Inflammatory macrophage treated with lipopolysaccharide for 1 hour (primary cell): ENCODE measurements at places on chromosomes 11 and 22.

DNA sequence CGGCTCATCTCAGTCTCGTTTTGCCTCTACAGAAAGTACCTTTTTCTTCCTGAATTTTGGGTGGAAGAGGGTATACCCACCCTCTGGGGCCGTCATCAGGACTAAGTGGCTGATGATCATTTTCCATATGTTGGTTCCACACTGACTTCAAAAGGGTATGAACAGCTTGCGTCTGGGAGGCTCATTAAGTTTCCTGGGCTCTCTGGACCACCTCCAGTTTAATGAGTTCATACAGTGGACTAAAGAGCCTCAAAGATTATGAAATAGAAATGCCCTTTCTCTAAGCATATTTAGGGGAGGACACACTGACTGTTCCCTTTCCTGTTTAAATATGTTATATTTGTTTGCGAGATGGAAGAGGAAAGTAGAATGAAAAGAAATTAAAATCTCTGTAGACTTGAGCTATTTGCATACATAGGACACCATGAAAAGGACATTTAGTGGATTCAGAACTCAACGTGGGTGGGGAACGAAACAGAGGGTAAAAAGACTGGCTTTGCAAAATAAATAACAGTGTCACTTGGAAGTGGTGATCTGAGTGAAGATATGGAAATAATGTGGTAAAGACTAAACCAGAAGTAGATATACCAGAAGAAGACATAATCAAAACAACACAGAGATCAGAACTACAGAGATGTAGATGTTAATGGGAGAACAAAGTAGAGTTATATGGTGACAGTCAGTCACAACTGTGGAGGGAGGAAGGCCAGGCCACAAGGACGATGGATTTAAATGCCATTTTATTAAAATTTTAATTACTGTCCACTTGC lies 18.7 kb downstream of the LDLRAD3 start:
- DNase-seq: peak; percentile 17

DNA sequence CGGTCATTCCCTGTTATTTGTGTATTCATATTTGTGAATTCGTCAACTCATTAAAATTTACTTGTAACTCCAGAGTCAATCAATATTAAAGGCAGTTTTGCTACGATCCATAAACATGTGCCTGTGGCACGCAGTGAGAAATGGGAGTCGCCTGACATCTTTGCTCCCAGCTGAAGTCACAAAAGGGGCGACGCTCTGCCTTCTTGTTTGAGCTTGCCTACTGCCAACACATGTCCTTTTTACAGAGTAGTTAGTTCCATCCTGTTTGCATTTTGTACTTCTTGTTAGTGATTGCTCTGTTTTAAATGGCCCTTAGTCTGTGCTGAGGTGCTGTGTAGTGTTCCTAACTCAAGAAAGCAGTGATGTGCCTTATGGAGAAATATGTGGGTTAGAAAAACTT lies 305.3 kb downstream of the ETS1 start:
- no peak for DNase-seq

- peak; percentile 24 for DNase-seq
These were observed 1.4 kb upstream of the MAPK11 start for GRCh38 chr22:50271519-50271970.

DNA sequence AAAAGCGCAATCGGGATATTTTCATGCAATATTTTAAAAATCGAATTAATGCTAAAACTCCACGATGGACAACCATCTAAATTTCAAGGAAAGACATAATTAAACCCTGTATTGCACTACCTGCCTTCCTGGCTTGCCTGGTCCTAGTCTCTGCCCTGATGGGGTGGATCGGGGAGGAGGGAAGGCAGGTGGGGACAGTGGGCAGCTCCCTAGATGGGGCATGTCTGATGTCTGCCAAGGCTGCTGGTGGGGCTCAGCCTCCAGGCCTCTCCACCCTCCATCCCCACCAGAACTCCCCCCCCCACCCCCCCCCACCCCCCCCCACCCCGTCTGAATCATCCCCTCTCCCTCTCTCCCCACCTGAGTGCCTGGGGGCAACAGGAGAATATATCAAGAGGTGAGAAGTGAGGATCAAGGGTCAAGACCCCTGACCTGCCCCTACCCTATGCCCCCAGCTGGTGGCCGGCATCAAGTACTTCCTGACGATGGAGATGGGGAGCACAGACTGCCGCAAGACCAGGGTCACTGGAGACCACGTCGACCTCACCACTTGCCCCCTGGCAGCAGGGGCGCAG lies 650 bp downstream of the CST6 start:
- no peak for DNase-seq

DNA sequence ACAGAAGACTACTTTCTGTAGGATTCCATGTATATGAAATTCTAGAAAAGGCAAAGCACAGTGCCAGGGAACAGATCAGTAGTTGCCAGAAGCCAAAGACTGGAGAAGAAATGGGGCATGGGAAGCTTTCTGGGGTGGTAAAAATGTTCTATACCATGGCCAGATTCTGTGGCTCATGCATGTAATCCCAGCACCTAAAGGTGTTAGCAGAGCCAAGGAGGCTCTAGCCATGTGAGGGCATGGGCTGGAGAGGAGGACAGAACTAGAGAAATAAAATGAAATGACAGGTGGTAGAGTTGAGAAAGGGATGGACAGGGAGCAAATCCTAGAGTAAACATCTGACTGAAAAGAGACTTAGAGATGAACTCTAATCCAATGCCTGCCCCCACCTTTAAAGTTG lies 26.9 kb upstream of the HMGXB4 start:
- no peak for DNase-seq

GRCh38 chr22:22737590-22737989 lies 93.2 kb downstream of the GGTLC2 start:
- no peak for DNase-seq

DNA sequence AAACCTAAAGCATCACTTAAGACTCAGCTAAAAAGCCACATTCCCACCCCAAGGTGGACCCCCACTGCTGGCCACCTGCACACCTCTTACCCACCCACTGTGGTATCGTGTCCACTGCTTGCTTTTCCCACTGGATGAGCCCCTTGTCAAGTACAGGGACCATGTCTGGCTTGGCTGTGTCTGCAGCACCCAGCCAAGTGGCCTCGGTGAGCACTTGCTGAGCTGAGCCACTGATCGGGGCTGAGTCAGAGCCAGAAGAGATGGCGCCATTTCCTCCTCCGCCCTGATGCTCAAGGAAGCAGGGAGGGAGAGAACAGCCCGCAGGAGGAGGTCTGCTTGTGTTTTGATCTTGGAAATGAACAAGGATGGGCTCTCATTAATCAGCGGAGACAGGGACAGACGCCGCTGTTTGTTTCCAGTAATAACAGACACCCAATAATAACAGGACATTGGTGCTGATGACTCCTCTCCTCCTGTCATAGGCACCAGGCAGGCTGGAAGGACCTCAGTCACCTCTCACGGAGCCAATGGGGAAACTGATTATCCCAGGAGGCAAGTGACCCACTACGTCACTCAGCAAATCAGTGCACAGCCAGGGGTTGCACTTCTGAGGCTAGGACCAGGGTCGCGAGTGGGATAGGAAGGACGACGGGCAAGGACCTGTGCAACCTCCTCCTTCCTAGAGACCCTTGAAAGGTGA lies 85.2 kb upstream of the RTL6 start:
- no peak for DNase-seq

- no peak for DNase-seq
These were observed 3.9 kb downstream of the CNIH2 start for GRCh38 chr11:66281776-66282467.

DNA sequence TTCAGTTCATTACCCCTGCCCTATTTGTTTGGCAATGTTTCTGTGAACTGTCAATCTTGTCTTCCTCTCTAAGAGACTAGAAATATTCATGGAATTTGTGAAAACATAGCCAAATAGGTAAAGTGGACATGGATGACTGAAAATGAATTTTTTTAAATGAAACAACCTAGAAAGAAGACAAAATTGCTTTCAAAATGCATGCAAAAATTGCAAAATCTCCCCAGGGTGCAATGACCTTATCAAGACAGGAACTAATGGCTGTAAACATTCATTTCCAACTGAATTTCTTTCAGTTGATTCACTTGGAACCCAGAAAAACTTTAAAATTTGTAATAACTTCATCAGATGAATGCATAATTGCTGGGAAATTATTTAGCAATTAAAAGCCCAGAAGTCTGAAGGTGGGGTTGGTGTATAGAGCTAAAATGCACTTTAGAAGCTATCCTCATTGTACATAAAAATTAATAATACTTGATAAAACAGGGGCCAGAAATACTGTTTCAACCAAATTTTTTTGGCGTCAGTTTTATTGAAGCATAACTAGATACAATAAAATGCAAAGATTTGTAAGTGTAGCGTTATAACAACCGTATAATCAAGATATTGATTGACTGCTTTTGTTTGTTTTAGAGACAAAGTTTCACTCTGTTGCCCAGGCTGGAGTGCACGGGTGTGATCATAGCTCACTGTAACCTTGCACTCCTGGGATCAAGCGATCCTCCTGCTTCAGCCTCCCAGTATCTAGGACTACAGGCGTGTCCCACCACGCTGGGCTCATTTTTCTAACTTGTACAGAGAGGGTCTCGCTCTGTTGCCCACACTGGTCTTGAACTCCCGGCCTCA lies 27.6 kb upstream of the SLC35C1 start:
- DNase-seq: peak; percentile 7

DNA sequence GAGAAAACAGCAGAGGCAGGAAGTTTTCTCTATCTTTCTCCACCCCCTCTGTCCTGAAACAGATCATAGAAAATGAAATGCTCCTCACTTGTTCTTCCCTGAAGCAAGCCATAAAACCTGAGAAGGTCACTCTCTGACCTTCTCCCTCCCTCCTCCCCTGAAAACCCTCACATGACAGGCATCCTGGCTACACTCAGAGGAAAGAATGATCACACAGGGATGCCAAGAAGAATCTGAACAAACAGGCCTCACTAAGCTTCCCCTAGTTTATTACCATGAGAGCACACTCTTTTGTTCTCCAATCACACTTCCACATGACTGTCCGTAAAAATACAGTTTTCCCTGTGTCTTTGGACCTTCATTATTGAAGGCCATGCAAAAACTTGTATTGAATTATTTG lies 300.1 kb downstream of the BUD13 start:
- no peak for DNase-seq

DNA sequence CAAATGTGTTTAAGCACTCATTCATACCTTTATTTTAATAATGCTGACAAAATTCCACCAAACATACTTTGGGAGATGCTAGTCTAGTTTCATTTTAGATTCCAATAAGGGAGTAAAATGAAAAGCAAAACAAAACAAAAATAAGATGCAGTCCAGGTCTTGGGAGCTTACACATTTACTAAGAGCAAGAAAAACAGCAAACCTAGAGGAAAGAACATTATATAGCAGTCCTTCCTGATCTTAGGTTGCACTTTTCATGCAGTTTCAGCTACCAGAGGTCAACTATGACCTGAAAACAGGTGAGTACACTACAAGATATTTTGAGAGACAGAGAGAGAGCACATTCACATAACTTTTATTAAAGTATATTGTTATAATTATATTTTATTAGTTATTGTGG lies 1100.9 kb downstream of the DLG2 start:
- no peak for DNase-seq

- no peak for DNase-seq
These were observed 607.9 kb downstream of the BUD13 start for GRCh38 chr11:116164843-116165242.

GRCh38 chr11:133040289-133040900 lies 491.9 kb downstream of the OPCML start:
- DNase-seq: no peak

GRCh38 chr11:96012086-96012824 lies 88.3 kb upstream of the MTMR2 start:
- DNase-seq: peak; percentile 76

GRCh38 chr22:44516841-44517240 lies 18.8 kb upstream of the RTL6 start:
- DNase-seq: no peak

DNA sequence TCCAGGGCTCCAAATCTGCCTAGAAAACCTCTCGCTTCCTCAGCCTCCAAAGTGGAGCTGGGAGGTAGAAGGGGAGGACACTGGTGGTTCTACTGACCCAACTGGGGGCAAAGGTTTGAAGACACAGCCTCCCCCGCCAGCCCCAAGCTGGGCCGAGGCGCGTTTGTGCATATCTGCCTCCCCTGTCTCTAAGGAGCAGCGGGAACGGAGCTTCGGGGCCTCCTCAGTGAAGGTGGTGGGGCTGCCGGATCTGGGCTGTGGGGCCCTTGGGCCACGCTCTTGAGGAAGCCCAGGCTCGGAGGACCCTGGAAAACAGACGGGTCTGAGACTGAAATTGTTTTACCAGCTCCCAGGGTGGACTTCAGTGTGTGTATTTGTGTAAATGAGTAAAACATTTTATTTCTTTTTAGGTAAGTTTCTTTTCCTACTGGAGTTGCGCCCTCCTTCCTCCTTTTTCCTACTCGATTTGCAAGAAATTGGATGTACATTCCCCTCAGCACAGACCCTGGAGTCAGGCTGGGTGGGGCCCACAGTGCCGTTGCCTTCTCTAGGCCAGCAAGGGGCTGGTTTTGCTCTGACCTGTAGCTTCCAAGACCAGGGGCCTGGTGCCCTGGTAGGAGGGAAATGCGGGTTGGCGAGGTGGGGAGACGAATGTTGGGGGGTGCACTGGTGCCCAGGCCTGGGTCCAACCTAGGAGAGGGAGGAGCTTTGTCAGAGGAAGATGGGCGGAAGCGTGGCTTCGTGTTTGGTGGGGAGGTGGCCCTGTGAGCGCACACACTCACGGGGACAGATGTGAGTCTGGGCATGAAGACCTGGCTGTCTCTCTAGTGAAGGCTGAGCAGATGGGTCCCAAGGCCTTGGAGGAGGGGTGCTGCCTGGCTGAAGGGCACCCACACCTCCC lies 50.6 kb downstream of the ST14 start:
- DNase-seq: no peak

DNA sequence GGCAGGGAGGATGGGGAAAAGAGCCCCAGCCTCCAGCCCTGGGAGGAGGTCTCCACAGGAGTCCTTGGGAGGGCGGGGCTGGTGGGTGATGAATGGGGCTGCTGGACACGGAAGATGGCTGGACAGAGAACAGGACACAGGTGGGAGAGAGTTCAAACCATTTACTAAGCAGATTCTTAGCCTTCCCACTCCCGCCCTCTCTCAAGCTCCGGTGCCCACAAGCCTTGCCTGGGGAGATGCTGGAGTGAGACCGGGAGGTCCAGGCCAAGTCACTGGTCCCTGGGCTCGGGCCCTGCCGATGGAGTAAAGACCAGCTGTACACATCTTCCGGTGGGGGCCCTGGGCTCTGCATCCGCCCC lies 1.4 kb downstream of the CLDN5 start:
- no peak for DNase-seq

DNA sequence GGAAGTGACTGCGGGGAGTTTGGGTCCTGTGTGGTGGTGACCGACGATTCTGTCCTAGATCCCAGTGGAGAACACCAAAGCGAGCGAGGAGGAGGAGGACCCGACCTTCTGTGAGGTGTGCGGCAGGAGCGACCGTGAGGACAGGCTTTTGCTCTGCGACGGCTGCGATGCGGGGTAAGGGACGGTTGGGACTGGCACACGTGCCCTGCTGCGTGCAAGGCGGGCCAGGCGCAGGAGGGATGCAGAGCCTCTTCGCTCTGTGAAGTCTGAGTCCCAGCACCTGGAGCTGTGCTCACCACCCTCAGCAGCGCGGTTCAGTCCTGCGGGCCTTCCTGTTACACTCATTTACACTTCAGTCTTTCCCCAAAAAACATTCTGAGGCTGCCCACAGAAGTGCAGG lies 16.2 kb downstream of the PHRF1 start:
- DNase-seq: no peak
